ENCODE measurements at places on chromosomes 2 and 18. TPM values are rescaled to one million over a fixed set of nuclear protein-coding genes. Genes with fewer than 3 reads are reported as not detected.
A peak's percentile ranks its signal among the peaks of the same experiment; 100 is the strongest.

Gene REL
- 3.0 TPM for polyA plus RNA-seq

DNA sequence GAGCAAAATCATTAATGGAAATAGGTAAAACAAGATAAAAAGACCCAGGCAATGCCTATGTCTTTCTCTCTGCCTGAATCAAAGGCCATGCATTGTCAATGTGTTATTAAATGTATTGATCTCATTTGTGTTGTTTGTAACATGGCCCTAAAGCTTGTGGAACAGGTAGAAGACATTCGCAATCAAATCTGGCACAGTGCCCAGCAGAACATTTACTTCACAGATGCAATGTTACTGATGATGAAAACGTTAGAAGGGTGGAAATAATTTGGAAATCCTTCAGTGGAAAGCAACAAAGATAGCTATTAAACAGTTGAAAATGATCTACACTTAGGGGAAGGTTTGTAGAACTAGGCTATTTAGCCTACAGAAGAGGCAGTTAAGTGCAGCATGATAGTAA, 368.2 kb downstream of the EPHA4 start:
- peak; percentile 7 for DNase-seq

Gene SP100
- polyA plus RNA-seq = 8.2 TPM

Gene PJVK
- 11.6 TPM for polyA plus RNA-seq

DNA sequence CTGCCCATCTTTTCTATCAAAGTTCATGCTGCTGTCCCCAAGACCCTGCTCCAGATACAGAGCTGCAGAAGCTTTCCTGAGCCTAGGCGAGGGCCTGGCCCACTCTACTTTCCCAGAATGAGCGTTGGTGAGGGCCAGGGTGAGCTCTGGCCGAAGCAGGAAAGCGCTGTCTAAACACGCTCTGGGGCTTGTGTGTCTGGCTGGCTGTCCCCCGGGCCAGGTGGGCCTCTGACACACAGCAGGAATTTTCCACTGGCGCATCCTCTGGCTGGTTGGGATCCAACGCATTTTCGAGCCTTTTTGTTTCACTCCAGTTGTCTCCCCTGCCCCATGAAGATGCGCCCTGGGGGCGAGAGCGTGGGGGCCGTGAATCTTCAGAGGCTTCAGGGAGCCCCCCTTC, 17.8 kb upstream of the KCNK3 start:
- DNase-seq = no peak

- DNase-seq = no peak
Observed at GRCh38 chr2:153986488-153987229, 114.9 kb downstream of the GALNT13 start.

- DNase-seq = no peak
Observed at GRCh38 chr2:189933911-189934399, 128.6 kb downstream of the MSTN start.

Gene FRZB
- polyA plus RNA-seq = 32.0 TPM

Gene OXER1
- polyA plus RNA-seq = 2.7 TPM

DNA sequence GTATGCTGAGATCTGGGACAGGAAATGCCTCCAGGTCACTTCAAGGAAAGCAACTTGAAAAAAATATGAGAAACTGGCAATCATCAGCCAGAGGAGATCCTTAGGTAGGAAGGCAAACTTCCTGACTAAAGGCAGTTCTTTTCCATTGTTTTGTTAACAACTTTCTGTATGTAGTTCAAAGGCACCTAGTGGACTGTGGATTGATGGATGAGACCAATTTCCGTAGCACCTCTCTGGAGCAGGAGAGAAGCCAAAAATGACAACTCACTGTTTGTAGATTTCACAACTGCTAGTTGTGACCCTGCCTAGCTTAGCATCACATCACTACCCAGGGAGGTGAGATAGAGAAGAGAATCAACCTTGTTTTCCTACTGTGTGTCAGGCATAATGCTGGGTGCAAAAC, 21.8 kb upstream of the NOSTRIN start:
- no peak for DNase-seq

DNA sequence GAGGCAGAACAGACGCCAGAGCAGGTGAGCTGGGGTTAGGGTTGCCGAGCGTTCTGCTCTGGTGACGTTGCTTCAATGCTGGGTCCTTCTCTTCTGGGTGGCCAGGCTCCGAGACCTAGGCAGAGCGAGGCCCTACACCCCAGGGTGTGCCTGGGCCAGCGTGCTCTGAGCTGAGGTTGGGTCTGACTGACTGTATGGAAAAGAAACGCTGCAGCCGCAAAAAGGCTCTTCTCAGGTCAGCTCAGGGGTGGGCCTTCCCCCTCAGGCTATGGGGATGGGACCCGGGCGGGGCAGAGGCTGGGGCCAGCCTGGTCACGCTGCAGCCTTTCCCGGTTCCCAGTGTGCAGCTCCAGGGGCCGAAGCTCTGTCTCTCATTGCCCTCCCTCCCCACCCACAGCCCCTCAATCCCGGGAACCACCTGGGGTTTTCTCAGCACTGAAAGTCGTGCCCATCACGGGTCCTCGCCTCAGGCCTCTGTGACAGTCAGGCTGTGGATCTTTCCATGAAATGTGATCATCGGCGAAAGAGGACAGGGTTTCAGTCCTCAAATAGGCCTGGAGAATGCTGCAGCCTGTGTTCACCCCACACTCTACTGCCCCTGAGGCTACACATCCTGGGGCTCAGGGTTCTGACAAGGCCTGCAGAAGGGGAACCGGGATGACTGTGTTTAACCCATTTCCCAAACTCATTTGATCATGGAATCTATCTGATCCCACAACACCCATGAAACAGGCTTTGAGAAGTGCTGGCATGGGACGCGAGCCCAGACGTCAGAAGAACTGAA, 19.4 kb downstream of the CYP26B1 start:
- no peak for DNase-seq

DNA sequence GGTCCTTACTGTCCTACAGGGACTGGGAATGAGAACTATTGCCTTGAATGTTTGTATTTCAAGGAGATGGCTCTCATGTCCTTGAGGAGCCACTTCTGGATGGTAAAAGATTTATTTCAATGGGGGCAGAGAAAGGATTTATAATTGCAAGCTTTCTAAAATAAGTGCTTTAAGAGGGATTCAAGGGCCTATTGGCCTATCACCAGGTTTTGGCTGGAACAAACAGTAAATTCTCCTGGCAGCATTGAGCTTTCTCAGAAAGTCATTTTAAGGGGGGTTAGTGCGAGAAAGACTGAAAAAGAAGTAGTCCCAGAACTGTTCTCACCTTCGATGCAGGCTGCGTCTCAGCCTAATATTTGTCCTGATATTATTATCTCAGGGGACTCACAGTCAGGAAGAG, 29.8 kb downstream of the DPP10 start:
- no peak for DNase-seq

Gene FARSB
- 39.0 TPM for polyA plus RNA-seq

Gene MSGN1
- not detected for polyA plus RNA-seq

- DNase-seq = no peak
Observed at GRCh38 chr2:210072493-210072892, 70.1 kb downstream of the RPE start.

DNA sequence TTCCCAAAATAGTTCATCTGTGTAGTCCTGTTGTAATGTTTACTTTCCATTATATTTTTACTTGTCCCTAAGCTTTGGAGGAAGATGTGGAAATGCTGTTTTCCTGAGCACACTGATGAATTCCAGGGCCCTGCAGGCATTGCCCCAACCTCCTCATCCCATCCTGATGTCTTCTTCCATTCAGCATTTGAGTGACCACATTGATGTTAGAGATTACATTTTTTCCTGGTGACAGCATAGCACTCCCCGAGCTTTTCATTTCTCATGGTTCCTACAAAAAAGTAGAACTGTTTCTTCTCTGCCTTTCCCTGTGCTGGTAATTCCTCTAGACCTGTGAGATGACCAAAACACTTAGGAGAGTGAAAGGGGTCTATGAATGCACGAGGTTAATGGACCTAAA, 4.8 kb downstream of the IL36A start:
- no peak for DNase-seq

DNA sequence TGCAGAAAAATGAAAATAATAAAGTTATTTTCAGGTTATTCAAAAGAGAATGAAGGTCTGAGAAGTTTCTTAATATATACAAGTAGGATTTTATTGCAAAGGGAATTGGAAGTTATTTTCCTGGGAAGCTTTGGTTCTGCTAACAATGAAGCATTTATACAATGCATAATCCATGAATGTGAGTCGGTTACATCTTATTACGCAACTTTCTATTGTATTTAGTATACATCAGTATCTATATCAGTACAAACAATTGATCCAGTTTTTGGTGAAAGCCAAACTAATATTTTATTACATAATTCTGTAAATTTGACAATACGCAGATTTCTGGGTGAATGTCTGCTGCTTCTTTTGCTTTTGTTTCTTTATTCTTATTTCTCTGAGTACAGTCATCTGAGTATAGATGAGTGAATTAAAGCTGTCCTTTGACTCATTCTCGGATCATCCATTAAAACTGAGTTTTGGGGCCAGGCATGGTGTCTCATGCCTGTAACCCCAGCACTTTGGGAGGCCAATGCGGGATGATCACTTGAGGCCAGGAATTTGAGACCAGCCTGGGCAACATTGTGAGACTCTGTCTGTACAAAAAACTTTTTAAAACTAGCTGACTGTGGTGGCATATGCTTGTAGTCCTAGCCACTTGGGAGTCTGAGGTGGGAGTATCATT, 108.5 kb downstream of the SOCS6 start:
- no peak for DNase-seq

DNA sequence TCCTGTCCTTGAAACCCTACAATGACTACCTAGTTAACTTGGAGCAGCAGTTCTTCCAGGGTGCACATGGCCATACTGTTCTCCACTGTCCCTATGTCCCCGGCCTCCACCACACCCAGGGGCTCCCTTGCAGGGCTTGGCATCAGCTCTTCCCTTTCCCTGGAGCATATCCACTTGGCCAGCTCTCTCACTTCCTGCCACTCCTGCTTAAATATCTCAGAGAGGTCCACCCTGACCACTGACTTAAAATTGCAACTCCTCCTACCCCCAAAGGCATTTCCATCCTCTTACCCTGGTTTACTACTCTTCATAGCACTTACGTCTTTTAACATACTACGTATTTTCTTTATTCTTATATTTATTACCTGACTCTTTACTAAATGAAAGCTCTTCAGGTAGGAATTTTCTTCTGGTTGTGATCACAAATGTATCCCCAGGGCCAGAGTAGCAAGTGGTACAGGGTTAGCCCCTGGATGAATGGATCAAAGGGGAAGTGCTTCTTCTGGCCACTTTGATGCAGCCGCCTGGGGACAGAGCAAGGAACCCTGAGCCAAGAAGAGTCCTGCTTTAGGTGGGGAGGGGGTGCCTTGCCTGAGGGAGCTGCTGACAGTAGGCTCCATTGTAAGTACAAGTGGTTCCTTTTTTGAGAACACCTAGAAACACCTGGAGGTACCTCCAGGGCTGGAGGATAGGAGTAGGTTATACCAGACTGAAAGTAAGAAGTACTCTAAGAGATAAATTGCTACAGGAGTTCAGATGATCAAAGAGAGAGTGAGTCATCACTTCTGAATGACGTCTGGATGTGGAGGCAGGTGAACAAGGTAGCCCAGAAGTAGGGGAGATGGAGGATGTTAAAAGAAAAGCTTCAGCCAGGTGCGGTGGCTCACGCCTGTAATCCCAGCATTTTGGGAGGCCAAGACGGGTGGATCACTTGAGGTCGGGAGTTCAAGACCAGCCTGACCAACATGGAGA, 82.2 kb downstream of the SOCS6 start:
- DNase-seq = no peak

GRCh38 chr2:69204654-69205053, 182.4 kb downstream of the GFPT1 start:
- no peak for DNase-seq

- DNase-seq = no peak
Observed at GRCh38 chr2:85579266-85579935, 2.0 kb downstream of the VAMP8 start.

Gene NEU2
- polyA plus RNA-seq = not detected

Gene FOXD4L1
- 1.6 TPM for polyA plus RNA-seq

Gene CPO
- 0.35 TPM for polyA plus RNA-seq

Gene SPATA3
- polyA plus RNA-seq = not detected

- no peak for DNase-seq
Observed at GRCh38 chr2:216003876-216004696, 9.3 kb downstream of the MREG start.

DNA sequence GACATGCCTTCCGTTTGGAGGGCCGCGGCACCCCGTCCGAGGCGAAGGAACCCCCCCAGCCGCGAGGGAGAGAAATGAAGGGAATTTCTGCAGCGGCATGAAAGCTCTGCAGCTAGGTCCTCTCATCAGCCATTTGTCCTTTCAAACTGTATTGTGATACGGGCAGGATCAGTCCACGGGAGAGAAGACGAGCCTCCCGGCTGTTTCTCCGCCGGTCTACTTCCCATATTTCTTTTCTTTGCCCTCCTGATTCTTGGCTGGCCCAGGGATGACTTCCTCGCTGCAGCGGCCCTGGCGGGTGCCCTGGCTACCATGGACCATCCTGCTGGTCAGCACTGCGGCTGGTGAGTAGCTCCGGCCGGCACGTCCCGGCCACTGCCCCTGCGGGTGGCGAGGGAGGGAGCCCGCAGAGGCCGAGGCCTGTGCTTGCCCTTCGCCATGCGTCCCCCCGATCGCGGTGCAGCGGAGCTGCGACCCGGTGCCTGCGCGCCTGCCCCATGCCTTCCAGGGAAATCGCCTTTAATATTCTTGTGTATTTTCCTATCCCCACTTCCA, 1.2 kb downstream of the BMPR2 start:
- no peak for DNase-seq

DNA sequence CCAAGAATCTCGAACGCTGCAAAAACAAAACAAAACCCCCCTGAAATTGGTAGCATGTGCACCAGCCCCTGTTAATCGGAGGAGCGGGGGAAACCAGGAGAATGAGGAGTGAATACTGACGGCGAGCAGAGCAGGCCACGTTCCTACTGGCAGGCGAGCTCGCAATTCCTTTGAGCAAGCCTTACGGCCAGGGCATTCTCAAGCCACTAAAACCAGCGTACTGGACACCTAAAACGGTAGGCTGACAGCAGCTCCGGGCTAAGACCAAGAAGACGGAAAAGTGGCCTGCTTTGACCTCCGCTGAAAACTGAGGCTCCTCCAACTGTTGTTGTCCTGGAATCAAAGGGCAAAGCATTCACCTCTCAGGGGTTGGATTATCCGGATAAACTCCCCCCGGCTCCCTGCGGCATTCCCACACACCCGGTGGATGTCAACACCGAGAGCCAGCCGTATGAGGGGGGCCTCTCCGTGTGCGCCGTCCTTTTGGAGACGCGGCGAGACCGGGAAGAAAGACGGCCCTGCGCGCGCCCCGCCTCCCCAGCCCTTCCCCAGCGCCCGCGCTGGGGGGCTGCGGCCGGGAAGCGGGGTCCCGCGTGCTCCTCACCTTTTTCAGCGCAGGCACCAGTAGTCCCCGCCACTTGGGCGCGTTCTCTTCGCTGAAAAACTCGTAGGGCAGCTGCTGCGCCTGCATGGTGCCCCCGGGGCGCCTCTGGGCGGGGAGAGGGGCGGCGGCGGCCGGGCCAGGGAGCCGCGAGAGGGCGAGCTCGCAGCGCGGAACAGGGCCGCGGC, 925 bp downstream of the SOS1 start:
- peak; percentile 67 for DNase-seq

Gene TMEM131
- polyA plus RNA-seq = 39.4 TPM

Gene MC2R
- polyA plus RNA-seq = not detected

Gene SNED1
- polyA plus RNA-seq = 30.0 TPM

Gene KDSR
- 33.8 TPM for polyA plus RNA-seq

DNA sequence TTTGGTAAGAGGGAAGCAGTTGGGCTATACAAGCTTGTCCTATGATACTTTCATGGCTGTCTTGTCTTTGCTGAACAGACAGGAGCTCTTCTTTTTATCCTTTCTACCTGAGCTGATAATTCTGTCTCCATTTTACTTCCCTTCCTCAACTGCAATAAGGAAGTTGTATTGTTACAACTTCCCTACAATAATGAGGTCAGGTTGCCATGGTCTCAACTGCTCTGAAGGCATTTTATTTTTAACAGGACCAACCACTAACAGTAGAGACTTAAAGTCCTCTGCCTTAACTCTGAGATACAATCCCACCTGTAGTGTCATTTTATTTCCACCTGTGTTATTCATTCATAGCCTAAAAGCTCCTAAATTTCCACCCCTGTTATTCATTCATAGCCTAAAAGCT, 118.6 kb upstream of the PGAP1 start:
- no peak for DNase-seq
